Fibroblast of lung (primary cell): ENCODE measurements at places on chromosomes 13 and 19.

- peak; percentile 41 for DNase-seq
These were observed 23.5 kb downstream of the NKPD1 start for GRCh38 chr19:45137179-45137761.

GRCh38 chr19:17394891-17395415, 957 bp upstream of the CCDC194 start:
- DNase-seq: peak; percentile 52

- no peak for DNase-seq
These were observed 2.9 kb downstream of the CCDC8 start for GRCh38 chr19:46410205-46411087.

GRCh38 chr13:35478271-35479037, 2.0 kb upstream of the MAB21L1 start:
- DNase-seq: no peak

- DNase-seq: no peak
These were observed 6.7 kb upstream of the RCBTB2 start for GRCh38 chr13:48539550-48539949.

DNA sequence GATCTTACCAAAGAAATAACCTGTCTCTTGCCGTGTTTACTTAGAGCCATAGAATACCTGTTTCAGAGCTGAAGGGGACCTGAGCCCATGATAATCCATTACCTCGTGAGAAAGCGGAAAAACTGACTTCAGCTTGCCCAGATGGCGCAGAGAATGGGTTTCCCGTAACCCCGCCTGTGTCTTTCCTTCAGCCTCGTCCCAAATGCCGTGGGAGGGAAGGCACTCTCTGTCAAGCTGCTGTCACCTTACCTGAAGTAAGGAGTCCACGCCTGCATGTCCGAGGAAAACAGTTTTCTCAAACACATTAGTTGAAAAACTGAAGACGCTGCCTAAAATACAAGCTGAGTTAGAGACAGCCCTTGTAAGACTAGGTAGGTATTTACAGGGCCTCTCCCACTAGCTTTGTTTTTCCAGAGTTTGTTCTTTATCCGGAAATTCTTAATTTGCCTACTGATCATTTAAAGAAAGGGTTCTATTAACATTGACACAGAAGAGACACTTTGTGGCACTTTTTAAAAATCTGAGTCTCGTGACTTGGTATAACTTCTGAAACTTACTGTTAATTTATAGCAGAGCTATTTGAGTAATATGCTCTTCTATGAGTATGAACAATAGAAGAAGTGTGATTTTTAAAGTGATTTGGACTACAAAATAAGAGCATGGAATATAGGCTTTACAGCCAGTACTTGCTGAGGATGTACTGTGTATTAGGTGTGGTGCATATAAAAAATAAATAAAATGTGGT, 1.3 kb upstream of the INTS6 start:
- DNase-seq: peak; percentile 33

DNA sequence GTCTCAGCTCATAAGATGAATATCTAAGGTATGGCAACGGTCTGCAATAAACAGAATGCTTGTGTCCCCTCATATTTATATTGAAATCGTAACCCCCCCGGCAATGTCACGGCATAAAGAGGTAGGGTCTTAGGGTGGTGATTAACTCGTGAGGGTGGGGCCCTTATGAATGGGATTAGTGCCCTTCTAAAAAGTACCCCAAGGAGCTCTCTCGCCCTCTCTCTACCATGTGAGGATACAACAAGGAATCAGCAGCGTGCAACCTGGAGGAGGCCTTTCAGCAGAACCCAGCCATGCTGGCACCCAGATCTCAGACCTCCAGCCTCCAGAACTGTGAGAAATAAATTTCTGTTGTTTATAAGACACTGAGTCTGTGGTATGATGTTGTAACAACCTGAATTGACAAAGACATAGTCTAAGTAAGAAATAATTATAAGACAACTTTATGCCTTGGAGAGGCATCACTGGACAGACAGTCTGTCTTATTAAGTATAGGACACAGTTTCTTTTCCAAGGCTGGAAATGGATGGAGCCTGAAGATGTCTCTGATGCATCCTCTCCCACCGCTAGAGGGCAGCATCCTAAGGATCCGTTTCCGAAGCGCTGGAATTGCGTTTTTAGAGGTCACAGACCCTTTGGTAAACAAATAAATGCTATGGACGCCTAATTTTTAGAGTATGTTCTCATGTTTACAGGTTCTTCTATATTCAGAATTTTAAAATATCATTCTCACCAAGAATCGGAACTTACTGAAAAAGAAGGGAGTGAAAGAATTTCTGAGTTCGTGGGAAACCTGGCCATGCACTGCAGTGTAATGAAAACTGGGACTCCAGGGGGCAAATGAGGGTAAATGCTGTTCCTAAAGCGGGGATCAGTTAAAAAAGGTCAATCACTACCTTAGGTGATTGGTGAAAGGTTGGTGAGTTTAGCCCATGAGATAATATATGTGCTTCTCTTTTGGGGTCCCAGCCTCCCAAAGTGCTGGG, 13.3 kb upstream of the LEUTX start:
- peak; percentile 20 for DNase-seq

DNA sequence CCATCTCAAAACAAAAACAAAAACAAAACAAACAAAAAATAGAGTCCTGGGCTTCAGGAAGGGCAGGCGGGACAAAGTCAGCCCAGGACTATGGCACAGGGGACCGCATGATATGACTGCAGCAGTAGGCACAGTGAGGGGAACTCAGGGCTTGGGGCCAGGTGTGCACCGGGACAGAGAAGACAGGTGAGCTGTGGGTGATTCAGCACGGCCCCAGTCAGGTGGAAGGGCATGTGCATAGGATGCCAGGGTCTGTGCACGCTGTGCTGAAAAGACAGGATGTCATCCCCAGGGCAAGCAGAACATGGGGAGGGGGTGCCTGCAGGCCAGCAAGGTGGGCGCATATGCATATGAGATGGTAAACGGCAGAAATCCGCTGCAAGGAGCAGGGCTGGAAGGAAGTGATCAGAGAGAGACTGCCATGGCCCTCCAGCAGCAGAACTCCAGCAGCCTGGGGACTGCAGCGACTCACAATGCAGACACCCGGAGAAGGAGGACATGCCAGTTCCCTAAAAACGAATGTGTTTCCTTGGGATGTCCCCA, 15.0 kb downstream of the EPS15L1 start:
- no peak for DNase-seq

- DNase-seq: peak; percentile 7
These were observed 56.1 kb downstream of the ENOX1 start for GRCh38 chr13:43730642-43731041.

DNA sequence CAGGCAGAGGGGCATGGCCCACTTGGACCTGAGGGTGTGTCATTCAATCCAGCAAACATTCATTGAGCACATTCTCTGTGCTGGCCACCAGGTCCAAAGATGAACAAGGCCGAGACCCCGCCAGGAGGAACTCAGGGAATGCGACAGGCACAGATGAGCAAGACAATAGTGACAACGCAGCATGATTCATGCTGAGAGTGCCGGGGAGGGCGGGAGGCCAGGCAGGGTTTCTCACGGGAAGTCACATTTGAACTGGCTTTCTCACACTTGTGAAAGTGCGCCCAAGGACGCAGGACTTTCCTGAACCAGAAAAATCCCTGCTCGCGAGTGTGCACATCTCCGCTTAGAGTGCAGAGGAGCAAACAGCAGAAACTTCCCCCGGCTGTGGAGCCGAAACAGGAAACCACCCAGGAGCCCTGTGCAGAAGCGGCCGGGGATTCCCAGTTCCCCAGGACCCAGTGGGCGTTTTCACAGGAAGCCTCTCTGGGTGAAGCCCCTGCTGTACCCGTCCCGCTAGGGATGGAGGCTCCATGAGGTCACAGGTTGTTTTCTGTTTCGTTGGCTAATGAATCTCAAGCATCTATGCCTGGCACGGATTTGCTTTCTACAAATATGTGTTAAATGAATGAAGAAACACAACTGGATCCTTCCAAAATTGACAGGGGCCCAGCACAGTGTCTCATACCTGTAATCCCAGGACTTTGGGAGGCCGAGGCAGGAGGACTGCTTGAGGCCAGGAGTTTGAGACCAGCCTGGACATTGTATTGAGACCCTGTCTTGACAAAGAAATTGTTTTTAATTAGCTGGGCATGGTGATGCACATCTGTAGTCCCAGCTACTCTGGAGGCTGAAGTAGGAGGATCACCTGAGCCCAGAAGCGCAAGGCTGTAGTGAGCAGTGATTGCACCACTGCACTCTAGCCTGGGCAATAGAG, 68.4 kb upstream of the TM9SF2 start:
- DNase-seq: peak; percentile 36

- no peak for DNase-seq
These were observed 82.4 kb upstream of the SGCG start for GRCh38 chr13:23098161-23098907.

DNA sequence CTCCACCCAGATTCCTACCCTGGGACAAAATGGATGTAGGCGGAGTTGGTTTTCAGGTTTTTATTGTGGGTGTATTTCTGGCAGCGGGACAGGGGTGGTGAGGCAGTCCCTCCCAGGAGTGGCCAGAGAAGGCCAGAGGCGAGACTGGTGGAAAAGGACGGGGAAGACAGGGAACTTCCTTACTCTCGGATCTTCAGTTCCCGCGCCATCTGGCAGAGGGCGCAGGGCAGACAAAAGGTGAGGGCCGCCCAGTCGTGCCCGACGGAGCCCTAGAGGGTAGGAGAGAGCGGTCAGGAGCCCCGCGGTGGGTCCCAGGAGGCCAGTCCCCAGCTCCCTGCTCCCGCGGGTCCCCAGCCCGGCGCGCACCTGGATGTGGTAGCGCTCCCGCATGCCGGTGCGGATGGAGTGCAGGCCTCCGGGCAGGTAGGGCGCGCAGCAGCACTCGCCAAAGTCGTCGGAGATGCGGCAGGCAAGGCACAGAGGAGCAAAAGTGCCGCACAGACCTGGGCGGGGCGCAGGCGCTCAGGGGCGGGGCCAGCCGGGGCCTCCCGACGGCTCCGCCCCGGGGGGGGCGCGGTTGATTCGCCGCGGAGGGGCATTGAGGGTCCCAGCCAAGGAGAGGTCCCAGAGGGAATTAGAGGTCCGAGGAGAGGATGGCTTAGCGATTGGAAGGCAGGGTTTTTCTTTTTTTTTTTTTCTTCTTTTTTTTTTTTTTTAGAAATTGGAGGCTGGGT, 3.0 kb downstream of the CNFN start:
- DNase-seq: peak; percentile 30

DNA sequence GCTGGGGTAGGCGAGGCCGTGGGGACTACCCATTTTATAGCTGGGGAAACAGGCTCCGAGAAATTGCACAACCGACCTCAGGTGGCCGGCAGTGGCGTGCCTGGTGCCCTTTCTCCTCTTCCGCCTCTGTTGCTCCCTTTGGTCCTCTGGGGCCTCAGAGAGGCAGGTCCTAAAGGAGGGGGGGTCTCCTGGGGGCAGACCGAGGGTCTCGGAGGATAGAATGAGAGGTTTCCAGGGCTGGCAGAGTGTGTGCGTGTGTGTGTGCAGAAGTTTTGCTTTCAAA, 11.3 kb downstream of the STX10 start:
- DNase-seq: no peak

GRCh38 chr13:79867254-79867653, 386.3 kb downstream of the NDFIP2 start:
- DNase-seq: peak; percentile 39

DNA sequence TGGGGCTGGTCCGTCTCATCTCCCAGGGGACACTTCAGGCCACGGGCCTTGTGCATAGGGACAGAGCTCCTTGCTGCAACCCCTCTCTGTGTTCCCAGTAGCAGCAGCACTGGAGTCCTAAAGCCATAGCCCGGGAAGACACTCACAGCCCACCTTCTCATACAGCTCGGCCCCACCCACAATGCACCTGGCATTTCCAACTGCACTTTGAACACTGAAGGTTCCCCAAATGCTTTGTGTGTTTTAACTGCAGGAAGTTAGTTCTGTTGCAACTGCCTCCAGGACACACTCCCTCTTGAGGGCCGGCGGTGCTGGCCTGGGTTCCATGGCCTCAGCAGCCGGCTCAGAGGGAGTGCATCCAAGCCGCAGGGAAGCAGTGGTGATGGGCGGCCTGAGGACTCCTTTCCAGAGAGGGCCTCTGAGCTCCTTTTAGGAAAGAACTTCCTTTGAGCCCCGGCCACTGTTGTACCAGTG, 22.7 kb upstream of the TMEM255B start:
- no peak for DNase-seq

DNA sequence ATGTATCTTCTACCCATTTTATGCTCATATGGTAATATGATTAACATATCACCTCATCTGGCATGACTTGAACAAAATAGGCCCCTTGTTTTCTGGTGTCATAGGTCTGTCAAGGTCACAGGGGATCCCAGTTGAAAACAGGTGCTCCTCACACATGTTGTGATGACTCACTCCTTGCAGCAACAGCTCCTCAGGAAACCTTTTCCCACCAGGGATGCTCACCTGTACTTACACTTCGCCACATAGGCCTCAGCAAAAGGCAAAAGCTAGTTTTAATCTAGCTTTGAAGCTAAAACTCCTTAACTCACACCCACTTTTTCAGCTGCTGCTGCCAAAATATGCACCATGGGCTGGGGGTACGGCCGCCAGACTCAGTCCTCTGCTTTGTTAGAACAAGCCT, 110.0 kb upstream of the SOX21 start:
- no peak for DNase-seq

GRCh38 chr13:109651854-109652253, 134.5 kb downstream of the IRS2 start:
- DNase-seq: no peak

DNA sequence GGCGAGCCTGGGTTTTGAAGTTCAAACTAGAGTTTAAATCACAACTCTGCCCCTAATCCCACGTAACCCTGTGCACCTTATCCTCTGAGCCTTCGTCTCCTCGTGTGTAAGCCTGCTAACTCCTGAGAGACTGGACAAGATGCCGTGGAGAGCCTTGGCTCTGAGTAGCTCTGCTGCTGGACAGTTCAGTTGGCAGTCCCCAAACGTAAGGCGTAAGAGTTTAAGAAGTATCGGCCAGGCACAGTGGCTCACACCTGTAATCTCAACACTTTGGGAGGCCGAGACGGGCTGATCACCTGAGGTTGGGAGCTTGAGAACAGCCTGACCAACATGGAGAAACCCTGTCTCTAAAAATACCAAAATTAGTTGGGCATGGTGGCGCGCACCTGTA, 4.7 kb upstream of the CD79A start:
- peak; percentile 15 for DNase-seq

GRCh38 chr13:89066868-89067466, 1395.8 kb downstream of the SLITRK5 start:
- DNase-seq: peak; percentile 34

DNA sequence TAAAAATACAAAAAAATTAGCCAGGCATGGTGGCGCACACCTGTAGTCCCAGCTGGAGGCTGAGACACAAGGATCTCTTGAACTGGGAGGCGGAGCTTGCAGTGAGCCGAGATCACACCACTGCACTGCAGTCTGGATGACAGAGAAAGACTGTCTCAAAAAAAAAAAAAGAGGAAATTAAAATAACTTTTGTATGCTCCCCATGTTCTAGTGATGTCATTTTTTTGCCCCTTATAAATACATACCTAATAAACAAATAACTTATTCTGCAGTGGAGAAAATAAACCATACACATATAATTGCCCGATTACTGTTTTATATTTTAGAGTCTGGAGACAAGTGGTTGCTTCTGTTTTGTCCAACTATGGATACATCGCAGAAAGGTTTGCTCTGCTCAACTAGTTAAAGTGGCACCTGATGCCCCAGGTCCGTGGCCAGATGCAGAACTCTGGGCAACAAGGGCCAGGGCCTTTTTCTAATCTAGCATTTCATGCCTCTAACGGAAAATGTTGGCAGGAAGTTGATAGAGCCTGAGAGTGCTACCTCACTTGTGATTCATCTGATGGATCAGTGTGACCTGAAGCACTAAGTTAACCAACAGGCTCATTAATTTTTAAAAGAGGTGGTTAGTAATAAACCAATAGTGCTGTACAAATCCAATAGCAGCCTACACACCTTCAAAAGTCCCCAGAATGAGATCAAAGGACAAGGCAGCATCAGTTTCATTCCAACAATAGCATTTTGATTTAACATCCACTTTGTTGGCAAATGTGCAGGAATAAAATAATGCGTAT, 18.8 kb downstream of the UBE2L5 start:
- no peak for DNase-seq
